ENCODE measurements at places on chromosomes 6 and 20. TPM values are rescaled to one million over a fixed set of nuclear protein-coding genes. Genes with fewer than 3 reads are reported as not detected.

The NUS1 gene
- 44.4 TPM for total RNA-seq

The DIDO1 gene
- total RNA-seq = 32.4 TPM

The SLC35F1 gene
- total RNA-seq = not detected

The VSTM2L gene
- total RNA-seq = 0.16 TPM

The MCHR2 gene
- not detected for total RNA-seq

The PRICKLE4 gene
- not detected for total RNA-seq

The FOXS1 gene
- total RNA-seq = not detected

DNA sequence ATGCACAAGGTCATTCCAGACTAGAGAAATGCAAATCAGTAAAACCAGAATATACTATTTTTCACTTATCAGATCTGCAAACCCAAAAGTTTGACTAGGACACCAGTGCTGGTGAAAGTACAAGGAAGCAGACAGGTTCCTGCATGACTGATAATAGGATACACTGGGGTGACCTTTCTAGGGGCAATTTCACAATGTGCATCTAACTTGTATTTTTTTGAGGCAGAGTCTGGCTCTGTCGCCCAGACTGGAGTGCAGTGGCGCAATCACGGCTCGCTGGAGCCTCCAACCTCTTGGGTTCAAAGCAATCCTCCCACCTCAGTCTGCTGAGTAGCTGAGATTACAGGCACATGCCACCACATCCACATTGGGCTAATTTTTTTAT, 11.4 kb downstream of the COMMD7 start:
- H3K27ac ChIP-seq = no peak overlapping the region
- no peak overlapping the region for H3K4me3 ChIP-seq
- 0 out of 2 replicates have a peak, but pooled peaks cover under 1% of the 10 kb centered on the region for H3K36me3 ChIP-seq
- H3K4me1 ChIP-seq = peaks cover 41% of the 10 kb centered on the region
- no peaks in the 10 kb centered on the region for H3K27me3 ChIP-seq
- no peak for DNase-seq

DNA sequence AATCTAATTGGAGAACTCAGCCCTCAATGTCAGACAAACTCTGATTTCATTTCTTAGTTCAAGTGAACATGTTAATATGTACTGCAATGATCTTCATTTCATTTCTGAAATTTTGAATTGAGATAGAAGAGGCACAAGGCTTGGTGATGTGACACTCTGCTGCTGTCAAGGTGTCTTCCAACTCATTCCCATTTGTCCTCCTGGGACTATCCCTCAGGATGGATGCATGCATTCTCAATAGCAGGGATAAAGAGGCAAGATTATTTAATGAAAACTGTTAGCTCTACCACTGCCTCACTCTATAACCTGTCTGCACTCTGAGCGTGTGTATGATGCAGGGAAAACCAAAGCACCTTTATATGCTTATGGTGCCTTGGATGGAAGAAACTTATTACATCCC, 78.7 kb downstream of the PLCB1 start:
- no peak for DNase-seq
- no peak overlapping the region for H3K4me3 ChIP-seq
- H3K27ac ChIP-seq = peak overlapping the region; percentile 25
- peaks cover 89% of the 10 kb centered on the region for H3K4me1 ChIP-seq

DNA sequence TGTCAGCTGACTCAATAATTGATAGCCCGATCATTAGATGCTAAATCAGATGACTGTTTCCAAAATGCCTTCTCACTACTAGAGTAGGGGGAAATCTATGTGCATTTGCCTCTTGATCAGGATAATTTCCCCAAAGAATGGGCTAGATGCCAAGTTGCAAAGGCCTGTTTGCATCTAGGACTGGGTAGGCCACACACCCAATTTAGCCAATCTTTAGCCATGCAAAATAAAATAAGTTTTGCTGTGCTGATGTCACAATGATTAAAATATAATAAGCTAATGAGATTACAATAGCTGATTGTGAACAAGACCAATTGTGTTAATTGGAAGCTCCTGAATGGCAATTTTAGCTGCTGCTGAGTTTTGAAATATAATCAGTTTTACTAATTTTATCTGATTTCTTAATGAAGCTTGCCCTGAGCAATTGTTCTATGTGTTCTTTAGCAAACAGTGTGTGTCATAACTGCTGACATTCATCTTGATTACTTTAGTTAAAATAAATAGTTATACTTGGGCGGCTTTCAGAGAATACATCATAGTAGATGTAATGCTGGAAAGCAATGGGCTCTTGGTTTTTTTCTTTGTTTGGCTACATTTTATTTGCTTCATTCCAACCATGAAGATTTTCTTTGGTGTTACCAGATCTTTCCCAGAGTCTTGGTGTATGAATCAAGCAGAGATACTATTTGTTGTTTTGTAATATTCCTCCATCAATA, 973.2 kb upstream of the SLC35B3 start:
- H3K27ac ChIP-seq = peak overlapping the region; percentile 39
- DNase-seq = peak; percentile 8
- no peaks in the 10 kb centered on the region for H3K36me3 ChIP-seq
- no peaks in the 10 kb centered on the region for H3K27me3 ChIP-seq
- peaks cover 58% of the 10 kb centered on the region for H3K4me1 ChIP-seq

DNA sequence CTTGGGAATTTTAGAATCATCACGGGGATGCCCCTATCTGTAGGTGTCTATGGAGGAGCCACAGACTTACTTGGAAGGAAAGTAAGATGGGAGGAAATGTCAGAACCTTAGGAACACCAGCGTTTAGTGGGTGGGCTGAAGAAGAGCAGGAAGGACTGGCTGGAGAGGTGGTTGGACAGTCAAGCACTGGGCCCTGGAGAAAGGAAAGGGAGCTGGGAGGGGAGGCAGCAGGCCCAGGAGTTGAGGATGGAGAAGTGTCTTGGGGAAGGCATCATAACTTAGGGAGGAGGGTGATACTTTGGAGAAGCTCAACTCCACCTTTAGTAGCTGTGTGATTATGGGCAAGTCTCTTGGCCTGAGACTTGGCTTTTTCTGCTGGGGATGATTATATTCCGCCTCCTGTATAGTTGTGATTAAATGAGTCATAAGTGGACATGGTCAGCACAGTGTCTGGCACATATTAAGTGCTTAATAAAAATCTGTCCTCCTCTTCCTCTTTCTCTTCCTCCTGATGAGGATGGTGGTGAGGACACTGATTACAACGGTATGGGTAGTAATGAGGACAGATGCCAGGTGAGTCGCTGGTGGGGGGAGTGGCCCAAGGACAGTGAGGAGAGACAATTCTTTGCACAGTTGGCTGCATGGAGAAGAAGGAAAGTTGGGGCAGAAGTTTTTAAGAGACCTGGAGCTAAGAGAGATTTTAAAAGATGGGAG, 125.7 kb downstream of the TOX2 start:
- H3K27me3 ChIP-seq = no peaks in the 10 kb centered on the region
- no peak for DNase-seq
- H3K36me3 ChIP-seq = peaks cover 24% of the 10 kb centered on the region
- H3K27ac ChIP-seq = 0 out of 2 replicates have a peak overlapping the region, but pooled peaks have one; percentile 31
- no peak overlapping the region for H3K4me3 ChIP-seq

GRCh38 chr20:51804754-51805153, 2.4 kb upstream of the SALL4 start:
- no peaks in the 10 kb centered on the region for H3K36me3 ChIP-seq
- peaks cover 33% of the 10 kb centered on the region for H3K4me1 ChIP-seq
- no peak overlapping the region for H3K4me3 ChIP-seq
- DNase-seq = no peak

DNA sequence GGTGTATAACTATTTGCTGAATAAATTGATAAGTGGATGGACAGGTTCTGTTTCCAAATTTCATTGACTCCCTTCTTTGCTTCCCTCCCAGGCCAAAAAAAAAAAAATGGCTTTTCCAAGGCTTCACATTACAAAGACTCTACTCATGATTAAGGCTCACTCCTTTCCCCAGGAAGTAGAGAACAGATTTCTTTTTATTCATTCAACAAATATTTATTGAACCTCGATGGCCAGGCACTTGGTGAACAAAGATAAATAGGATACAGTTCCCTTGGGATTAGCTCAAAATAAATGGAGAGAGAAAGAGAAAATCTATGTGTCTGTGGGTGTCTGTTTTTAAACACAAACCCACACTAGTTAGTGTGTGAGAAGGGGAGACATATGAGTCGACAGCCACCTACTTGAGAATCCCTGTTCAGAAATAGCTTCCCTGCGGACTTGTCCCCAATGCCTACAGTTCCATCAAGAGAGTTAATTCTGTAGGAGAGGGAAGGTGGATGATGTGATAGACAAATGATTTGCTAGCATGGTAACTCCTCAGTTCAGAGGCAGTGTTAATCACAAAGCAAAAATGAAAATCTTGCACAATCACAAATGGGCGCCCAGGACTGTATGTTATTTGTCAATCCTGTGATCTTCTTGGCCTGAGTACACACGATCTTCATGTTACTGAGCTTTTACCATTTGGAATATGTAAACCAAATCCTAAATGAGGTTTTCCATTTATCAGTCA, 20.3 kb downstream of the TRAF3IP2 start:
- peak; percentile 43 for DNase-seq
- H3K36me3 ChIP-seq = peaks cover 64% of the 10 kb centered on the region
- H3K27ac ChIP-seq = peak overlapping the region; percentile 90
- H3K27me3 ChIP-seq = peaks cover 2% of the 10 kb centered on the region

- H3K4me3 ChIP-seq = no peak overlapping the region
- H3K4me1 ChIP-seq = no peaks in the 10 kb centered on the region
- DNase-seq = no peak
- H3K36me3 ChIP-seq = no peaks in the 10 kb centered on the region
Measured at GRCh38 chr20:24729896-24730605, 219.0 kb upstream of the CST7 start.

DNA sequence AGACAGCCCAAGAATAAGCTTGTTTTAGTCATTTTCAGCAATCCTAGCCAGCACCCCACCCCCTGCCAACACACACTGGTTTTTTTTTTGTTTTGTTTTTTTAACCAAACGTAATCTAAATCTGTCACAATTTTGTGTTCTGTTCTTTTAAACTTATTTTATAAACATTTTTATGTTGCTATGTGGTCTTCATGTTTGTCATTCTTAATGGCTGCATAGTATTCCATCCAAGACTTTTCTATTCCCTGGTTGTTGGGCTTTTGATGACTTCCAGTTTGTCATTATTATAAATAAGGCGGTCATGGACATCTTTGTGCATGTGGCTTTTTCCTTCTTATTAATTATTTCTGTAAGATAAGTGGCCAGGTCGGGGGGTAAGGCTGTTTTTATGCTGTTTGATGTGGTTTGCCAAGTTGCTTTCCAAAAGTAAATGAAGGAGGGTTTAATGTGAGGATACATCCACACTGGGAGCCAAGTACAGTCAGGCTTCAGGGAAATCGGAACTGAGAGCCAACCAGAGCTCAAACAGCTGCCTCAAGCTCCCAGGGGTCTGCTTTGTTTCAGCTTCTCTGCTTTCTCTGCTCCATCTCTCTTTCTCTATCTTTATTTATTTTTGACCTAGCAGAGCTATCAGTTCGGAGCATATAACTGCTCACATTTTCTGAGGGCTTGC, 125.8 kb downstream of the VEGFA start:
- H3K4me1 ChIP-seq = peaks cover 7% of the 10 kb centered on the region
- peaks cover 9% of the 10 kb centered on the region for H3K27me3 ChIP-seq
- peaks cover 7% of the 10 kb centered on the region for H3K36me3 ChIP-seq
- H3K27ac ChIP-seq = no peak overlapping the region
- H3K4me3 ChIP-seq = no peak overlapping the region

GRCh38 chr6:163094881-163095280, 319.6 kb upstream of the QKI start:
- no peaks in the 10 kb centered on the region for H3K27me3 ChIP-seq
- no peak overlapping the region for H3K27ac ChIP-seq
- no peaks in the 10 kb centered on the region for H3K36me3 ChIP-seq

- no peak for DNase-seq
- H3K27me3 ChIP-seq = peaks cover 2% of the 10 kb centered on the region
- H3K27ac ChIP-seq = no peak overlapping the region
- H3K36me3 ChIP-seq = no peaks in the 10 kb centered on the region
- H3K4me1 ChIP-seq = peaks cover 27% of the 10 kb centered on the region
- H3K4me3 ChIP-seq = no peak overlapping the region
Measured at GRCh38 chr6:135525594-135525993, 28.1 kb upstream of the AHI1 start.

- H3K36me3 ChIP-seq = peaks cover 13% of the 10 kb centered on the region
- H3K4me3 ChIP-seq = no peak overlapping the region
- H3K27me3 ChIP-seq = peaks cover 2% of the 10 kb centered on the region
- peak overlapping the region; percentile 43 for H3K27ac ChIP-seq
- peaks cover 28% of the 10 kb centered on the region for H3K4me1 ChIP-seq
Measured at GRCh38 chr20:50826121-50826520, 31.3 kb downstream of the BCAS4 start.

All from HFFc6 (cell line).